Right renal cortex interstitium (tissue), 3 donors: ENCODE measurements at places on chromosomes 3 and 15. TPM values are rescaled to one million over a fixed set of nuclear protein-coding genes. Genes with fewer than 3 reads are reported as not detected.

SH2D7 gene
- 0.55 TPM for polyA plus RNA-seq

TMEM39A gene
- 49.7 TPM for polyA plus RNA-seq

PLA2G4E gene
- polyA plus RNA-seq = not detected

VGLL3 gene
- polyA plus RNA-seq = 4.7 TPM

CLDN18 gene
- 0.78 TPM for polyA plus RNA-seq

SCAMP5 gene
- polyA plus RNA-seq = 19.8 TPM

NOX5 gene
- 0.43 TPM for polyA plus RNA-seq

CCDC39 gene
- polyA plus RNA-seq = 5.2 TPM

ARNT2 gene
- polyA plus RNA-seq = 63.6 TPM

RHOV gene
- polyA plus RNA-seq = 1.4 TPM

TUSC7 gene
- not detected for polyA plus RNA-seq

FAM107A gene
- 4.0 TPM for polyA plus RNA-seq

CYP19A1 gene
- 0.39 TPM for polyA plus RNA-seq

RPLP1 gene
- polyA plus RNA-seq = 1,432 TPM

BOC gene
- 24.0 TPM for polyA plus RNA-seq

DUOXA2 gene
- not detected for polyA plus RNA-seq

EIF2B5 gene
- polyA plus RNA-seq = 49.5 TPM

PLAAT1 gene
- polyA plus RNA-seq = 4.2 TPM

TIMP4 gene
- 0.99 TPM for polyA plus RNA-seq

TRH gene
- polyA plus RNA-seq = 0.11 TPM

NEK11 gene
- polyA plus RNA-seq = 22.1 TPM

RNU5B-1 gene
- not detected for polyA plus RNA-seq

ABHD17C gene
- 38.4 TPM for polyA plus RNA-seq

ZNF502 gene
- 15.5 TPM for polyA plus RNA-seq

P2RY13 gene
- 1.3 TPM for polyA plus RNA-seq

NCK1 gene
- 56.4 TPM for polyA plus RNA-seq

PLSCR2 gene
- 1.00 TPM for polyA plus RNA-seq

LEO1 gene
- 39.7 TPM for polyA plus RNA-seq

STARD9 gene
- polyA plus RNA-seq = 9.4 TPM

LXN gene
- 28.9 TPM for polyA plus RNA-seq

SAMD7 gene
- not detected for polyA plus RNA-seq

CTNNB1 gene
- 525 TPM for polyA plus RNA-seq

OR5H2 gene
- not detected for polyA plus RNA-seq

MEIS2 gene
- 164 TPM for polyA plus RNA-seq

NTRK3 gene
- polyA plus RNA-seq = 10.9 TPM

IQCF5 gene
- polyA plus RNA-seq = not detected

TRA2B gene
- 288 TPM for polyA plus RNA-seq

STRC gene
- 0.59 TPM for polyA plus RNA-seq

C15orf62 gene
- polyA plus RNA-seq = 1.9 TPM

C3orf52 gene
- polyA plus RNA-seq = 5.5 TPM

CP gene
- polyA plus RNA-seq = 0.41 TPM

ATP13A4 gene
- polyA plus RNA-seq = 1.2 TPM

MYD88 gene
- polyA plus RNA-seq = 30.0 TPM

ARHGEF3 gene
- polyA plus RNA-seq = 84.7 TPM

GJD2 gene
- not detected for polyA plus RNA-seq

DPPA4 gene
- 5.2 TPM for polyA plus RNA-seq

CHST13 gene
- polyA plus RNA-seq = 3.1 TPM

CCDC12 gene
- polyA plus RNA-seq = 55.7 TPM

CD86 gene
- polyA plus RNA-seq = 1.7 TPM

LRRC3B gene
- polyA plus RNA-seq = 2.2 TPM

MKRN2OS gene
- polyA plus RNA-seq = 1.4 TPM

DZIP1L gene
- 12.7 TPM for polyA plus RNA-seq

TGM5 gene
- not detected for polyA plus RNA-seq

LEKR1 gene
- 2.6 TPM for polyA plus RNA-seq

TLR9 gene
- 0.11 TPM for polyA plus RNA-seq

GOLGA8S gene
- 0.90 TPM for polyA plus RNA-seq

MUC20 gene
- polyA plus RNA-seq = 18.1 TPM

UBA5 gene
- polyA plus RNA-seq = 60.2 TPM
